CD4-positive, alpha-beta memory T cell (primary cell): ENCODE measurements at places on chromosomes 1 and 21.

DNA sequence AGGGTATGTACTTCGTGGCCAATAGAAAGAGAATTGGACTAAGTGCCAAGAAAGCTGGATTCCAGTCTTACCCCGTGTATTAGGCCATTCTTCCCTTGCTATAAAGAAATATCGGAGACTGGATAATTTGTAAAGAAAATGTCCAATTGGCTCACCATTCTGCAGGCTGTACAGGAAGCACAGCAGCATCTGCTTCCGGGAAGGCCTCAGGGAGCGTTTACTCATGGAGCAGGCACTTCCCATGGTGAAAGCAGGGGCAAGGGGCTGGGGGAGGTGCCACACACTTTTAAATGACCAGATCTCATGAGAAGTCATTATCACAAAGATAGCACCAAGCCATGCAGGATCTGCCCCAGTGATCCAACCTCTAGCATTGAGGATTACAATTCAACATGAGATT is 7.8 kb upstream of the AMIGO1 start:
- no peak for DNase-seq

GRCh38 chr1:180310095-180310494 is 80.0 kb downstream of the LHX4 start:
- DNase-seq: no peak

DNA sequence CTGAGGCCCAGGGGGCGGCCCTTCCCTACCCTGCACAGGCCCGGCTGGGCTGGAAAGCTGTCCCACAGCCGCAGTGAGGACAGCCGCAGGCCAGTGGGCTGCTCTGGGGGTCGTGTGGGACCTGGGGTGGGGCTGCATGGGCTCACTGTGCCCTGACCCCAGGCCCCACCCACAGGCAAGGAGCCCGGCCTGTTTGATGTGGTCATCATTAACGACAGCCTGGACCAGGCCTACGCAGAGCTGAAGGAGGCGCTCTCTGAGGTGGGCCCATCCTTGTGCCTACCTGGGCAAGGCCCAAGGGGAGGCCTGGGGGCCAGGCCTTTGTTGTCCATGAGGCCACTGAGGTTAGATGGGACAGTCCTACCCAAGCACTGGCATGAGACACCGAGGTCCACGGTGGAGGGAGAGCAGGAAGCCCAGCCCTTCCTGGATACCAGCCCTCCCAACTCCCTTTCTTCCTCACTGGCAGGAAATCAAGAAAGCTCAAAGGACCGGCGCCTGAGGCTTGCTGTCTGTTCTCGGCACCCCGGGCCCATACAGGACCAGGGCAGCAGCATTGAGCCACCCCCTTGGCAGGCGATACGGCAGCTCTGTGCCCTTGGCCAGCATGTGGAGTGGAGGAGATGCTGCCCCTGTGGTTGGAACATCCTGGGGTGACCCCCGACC is 1.4 kb upstream of the GJC2 start:
- no peak for DNase-seq

DNA sequence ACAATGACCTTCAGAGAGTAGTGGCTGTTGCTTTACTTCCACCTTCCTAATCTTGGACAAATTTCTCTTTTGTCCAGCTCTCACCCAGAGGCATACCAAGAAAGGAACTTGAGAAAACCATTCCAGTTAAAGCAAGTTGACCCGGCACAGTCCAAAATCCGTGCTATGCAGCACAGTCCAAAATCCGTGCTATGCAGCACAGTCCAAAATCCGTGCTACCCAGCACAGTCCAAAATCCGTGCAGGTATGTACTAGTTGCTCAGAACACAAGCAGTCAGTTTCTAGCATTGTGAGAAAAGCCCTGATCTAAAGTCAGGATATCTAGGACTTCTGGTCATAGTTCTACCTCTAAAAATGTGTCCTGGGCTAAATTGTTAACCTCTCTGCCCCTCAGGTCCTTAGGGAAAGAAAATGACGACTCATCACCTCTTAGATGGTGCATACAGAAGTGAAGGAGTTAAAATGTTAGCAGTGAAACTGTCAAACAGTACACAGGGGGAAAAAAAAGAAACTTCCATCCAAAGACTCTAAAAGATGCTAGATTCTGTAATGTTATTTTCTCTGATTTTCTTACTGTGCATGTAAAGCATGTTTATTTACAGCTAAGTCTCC is 40.3 kb upstream of the ENAH start:
- no peak for DNase-seq

DNA sequence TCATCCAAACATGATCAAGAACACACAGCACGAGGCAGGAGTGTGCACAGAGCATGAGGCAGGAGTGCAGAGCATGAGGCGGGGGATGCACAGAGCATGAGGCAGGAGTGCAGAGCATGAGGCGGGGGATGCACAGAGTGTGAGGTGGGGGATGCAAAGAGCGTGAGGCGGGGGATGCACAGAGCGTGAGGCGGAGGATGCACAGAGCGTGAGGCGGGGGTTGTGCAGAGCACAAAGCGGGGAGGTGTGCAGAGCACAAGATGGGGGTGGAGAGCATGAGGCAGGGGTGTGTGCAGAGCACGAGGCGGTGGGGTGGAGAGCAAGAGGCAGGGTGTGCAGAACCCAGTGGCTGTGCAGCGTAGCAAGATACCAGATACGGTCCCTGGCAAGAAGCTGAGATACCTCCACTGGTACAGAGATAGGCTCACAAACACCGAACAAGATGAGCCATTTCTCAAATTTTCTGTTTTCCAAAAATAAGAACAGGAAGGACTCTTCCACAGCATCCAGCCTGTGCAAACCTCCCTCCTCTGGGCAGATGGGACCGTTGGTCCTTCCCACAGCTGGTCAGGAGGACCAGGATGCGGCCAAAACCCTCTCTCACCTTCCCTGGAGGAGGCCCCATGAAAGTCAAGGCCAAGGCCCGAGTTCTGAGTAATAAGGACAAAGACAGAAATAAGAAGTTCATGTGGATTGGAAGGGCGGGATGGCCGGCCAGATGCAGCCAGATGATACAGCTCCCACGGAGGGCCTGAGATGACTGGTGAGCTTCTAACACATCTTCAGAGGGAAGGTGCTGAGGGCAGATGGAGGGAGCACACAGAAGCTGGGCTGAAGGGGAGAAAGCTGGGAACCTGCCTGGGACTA is 12.0 kb downstream of the SPATC1L start:
- no peak for DNase-seq

GRCh38 chr1:208747979-208748378 is 503.8 kb upstream of the PLXNA2 start:
- no peak for DNase-seq

- DNase-seq: no peak
Measured at GRCh38 chr1:109993885-109994284, 9.3 kb downstream of the AHCYL1 start.

- no peak for DNase-seq
Measured at GRCh38 chr1:35788139-35788538, 18.4 kb upstream of the CLSPN start.

DNA sequence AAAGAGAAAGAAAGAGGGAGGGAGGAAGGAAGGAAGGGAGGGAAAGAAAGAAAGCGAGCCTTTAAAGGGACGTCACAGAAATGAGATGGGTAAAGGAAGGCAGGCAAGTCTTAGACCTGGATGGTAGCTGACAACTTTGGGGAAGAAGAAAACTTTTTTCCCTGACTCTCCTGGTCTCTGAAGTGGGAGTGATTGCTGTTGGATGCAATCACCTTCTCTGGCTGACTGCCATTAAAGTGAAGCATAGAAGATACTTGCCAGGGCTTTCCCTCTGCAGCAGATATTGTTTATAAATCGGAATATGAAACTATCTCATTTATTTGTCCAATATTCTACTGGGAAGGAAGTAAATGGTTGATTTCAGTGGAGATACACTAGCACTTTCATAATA is 27.0 kb downstream of the VCAM1 start:
- DNase-seq: no peak

GRCh38 chr1:105243969-105244368 is 1494.3 kb downstream of the AMY1C start:
- DNase-seq: no peak

DNA sequence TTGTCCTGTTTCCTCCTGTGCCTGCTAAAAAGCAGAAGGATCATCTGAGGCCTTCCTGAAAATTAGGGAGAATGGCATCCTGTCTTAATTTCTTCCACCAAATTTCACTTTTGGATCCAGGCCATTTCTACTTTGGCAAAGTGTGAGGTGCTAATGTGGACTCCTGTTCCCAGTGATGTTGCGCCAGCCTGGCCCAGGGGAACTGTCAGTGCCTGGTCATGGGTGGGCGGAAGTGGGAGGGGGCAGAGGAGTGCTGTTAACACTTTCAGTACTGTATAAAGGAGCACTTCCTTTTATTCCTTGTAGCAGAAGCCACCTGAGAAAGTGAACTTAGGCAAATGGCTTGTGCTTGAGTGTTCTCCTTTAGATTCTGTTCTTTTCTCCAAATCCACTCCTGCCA is 19.9 kb downstream of the ELAPOR1 start:
- DNase-seq: no peak

DNA sequence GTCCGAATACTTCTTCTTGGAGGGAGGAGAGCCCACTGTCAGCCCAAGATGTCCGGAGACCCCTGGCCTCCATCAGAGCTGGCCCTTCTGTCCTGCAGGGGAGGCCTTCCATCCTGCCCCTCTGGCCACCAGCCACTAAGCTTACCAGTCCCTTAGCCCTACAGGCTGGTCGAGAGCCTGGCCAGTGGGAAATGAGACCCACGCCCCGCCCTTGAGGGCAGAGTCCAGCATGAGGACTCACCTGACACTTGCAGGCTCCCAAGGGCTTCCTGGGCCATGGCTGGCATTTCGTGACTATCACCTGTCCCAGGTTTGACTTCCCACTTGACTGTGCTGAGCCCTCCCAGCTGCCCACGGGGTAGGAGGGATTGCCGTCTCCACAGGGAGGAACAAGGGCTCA is 361.8 kb upstream of the VAMP3 start:
- DNase-seq: no peak

- DNase-seq: no peak
Measured at GRCh38 chr1:248805876-248806275, 19.8 kb downstream of the SH3BP5L start.
